ENCODE measurements at places on chromosomes 4 and X. TPM values are rescaled to one million over a fixed set of nuclear protein-coding genes. Genes with fewer than 3 reads are reported as not detected.
A peak's percentile ranks its signal among the peaks of the same experiment; 100 is the strongest.

GRCh38 chrX:16191605-16192004 is 24.3 kb downstream of the MAGEB17 start:
- no peak for DNase-seq

DNA sequence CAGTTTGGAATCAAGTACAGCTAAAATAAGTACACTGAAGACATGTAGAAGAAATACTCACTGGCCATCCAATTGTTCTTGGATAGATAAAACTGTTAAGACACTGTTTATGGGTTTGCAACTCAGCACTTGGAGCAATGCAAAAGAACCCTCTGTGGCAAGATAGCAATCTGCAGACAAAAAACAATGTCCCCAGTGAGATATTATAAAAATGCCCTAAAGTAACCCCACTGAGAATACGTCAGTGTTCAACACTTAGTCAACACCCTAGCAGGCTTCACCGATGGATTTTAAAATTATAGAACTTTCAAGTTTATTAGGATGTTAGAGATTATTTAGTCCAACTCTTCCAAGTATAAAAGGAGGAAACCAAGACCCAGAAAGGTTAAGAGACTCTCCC is 47.5 kb upstream of the NDP start:
- no peak for DNase-seq

GRCh38 chrX:17713288-17713687 is 24.0 kb upstream of the SCML1 start:
- no peak for DNase-seq

DNA sequence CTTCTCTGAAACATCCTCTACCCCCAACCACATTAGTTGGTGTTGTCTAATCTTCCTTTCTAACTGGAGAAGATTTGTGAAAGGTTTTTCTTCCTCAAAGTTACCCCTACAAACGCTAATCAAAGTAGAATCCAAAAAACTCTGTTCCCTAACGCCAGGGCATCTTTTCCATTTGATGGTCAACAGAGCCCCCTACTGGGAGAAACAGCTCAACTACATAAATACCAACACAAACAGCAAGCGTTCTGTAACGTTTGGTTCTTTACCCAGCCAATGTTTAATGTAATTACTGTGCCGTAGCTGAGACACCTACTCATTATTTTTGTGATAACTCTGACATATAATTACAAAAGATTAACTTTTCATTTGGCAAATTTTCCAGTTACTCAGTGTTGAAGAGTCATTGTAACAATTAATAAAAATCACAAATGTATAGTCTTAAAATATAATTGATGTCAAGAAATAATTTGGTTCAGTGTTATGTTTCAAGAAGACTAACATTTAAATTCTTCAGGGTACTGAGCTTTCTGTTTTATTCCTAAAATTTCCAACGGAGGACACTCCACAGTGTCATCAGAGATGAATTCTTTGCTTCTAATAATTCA is 94.9 kb upstream of the TBC1D9 start:
- DNase-seq = peak; percentile 4

DNA sequence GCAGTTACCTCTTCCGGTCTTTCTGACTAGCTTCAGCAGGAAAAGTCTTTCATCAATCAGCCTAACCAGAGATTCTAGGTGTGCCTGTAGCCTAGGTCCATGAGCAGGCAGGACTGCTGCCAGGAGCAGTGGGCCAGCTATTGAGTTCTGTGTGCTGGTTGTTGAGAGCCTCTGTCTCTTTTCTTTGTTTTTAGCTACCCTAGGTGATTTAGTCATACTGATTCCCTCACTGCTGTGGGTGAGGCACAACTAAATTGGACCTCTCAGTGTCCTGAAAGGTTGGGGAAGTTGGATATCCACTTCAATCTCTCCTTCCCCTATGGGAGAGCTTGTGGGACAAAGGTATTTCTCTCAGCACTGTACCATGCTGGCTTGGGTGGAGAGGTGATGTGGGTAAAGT is 354.9 kb downstream of the GPAT3 start:
- no peak for DNase-seq

DNA sequence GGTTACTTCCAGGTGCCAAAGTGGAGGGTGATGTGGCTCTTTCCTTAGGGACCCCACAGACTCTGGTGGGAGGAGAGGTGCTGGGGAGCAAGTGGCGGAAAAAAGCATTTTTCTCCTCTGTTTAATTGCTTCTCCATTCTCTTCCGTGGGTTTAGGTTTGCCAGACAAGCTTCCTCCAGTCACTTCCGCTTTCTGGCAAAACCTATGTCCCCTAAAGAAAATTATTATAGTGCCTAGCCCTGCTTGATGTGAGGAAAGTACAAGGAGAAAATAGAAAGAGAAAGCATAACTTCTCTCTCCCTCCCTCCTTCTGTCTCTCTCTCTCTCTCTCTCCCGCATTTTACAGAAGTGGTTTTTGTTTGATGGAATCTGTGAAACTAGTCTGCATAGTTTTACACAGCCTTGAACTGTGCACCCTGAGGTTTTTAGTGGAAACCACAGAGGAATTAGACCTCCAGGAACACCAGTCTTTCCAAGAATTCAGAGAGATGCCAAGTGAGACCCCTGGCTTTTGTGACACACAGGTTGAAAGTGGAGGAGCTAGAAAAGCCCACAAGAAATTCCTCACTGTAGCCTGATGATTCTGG is 231.1 kb upstream of the ANXA3 start:
- DNase-seq = no peak

GRCh38 chr4:39505581-39505980 is 21.7 kb downstream of the UGDH start:
- DNase-seq = no peak

Gene RASGEF1B
- 6.7 TPM for total RNA-seq

Gene IGSF1
- not detected for total RNA-seq

Gene RBM41
- total RNA-seq = 15.3 TPM

Gene VCX3A
- not detected for total RNA-seq
